ENCODE measurements at places on chromosomes 1 and 21.

DNA sequence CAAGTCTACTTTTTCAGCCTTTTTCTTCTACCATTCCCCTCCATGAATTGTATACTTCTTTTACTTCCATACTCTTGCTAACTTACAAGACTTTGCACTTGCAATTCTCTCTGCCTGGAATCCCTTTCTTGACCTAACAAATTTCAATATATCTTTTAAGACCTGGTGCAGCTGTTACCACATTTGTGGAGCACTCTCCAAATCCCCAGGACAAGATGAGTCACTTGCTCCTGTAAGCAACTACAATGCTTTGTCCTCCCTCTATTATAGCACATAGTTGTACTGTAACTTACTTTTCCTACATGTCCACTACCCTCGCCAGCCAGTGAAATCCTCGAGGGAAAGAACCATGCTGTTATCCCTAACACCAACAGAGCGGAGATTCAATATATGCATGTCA, 43.1 kb downstream of the WARS2 start:
- no peak for DNase-seq

GRCh38 chr1:161907265-161907664, 116.4 kb downstream of the OLFML2B start:
- no peak for DNase-seq

DNA sequence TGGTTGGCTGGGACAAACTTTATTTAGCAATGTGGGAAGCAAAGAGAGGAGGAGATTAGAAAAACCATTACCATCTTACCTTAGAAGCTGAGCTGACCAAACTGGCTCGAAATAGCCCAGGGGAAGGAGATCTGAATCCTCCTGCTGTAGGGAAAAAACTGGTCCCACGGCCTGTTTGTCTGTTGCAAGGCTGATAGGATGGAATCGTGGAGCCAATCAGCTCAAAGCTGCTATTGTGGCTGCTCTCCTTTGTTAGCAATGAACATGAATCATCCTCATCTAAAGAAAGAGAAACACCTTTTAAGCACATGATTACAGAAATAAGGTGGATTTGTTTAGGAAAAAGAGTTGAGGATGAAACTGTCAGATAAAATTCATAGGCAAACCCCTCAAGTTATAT, 21.5 kb downstream of the CLSPN start:
- DNase-seq: no peak

DNA sequence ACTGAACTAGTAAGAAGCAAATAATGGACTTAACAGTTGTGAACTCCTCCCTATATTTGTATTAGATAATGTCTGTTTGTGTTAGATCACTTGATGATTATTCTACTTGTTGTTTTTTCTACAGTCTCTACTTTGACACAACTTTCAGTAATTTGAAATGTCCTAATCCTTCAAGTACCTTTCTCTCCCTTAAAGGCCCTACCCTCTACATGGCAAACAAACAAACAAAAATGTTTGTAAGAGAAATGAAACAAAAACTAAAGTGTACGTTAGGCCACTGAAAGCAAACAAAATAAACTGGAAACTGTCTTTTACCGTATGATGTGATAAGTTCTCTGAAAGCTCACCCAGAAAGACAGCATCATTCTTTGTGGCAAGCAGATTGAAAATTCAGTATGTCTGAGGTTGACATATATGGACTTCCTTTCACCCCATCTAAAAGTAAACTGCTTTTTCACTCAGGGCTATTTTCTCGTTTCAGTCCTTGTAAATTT, 255.9 kb upstream of the SNX7 start:
- DNase-seq: no peak

All from Panc1 (cell line).